ENCODE measurements at places on chromosomes 16 and 17.

DNA sequence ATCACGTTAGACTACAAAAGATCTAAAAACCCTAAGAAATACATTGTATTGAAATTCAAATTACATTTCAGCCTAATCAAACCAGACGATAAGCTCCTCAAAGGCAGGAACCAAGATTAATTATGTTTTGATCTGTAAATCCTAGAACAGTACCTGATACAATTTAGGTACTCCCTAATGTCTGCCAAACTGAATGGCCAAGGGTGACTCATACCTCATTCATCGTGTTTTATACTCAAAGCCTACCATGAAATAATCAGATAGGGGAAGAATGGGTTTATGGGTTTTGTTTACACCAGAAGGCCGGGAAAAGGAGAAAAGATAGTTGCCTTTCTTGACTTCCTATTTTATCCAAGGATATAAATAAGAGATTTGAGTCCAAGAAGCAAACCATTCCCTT, 19.3 kb downstream of the MMD start:
- DNase-seq, result no peak

GRCh38 chr17:80644536-80644935, 99.9 kb downstream of the RPTOR start:
- no peak for DNase-seq

DNA sequence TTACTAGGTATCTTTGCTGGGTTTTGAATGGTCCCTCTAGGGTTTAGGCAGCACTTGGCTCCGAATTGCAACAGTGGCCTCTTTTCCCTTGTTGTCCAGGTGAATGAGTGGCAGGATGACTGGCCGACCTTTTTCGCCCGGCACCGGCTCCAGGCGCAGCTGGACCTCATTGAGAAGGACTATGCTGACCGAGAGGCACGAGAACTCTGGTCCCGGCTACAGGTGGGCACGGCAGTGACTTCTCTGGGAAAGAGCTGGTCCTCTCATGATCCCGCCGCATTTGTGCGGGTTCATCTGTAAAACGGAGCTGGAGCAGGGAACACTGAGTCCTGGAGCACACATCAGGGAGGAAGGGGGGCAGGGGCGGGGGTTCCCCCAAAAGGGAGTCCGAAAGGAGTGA, 3.1 kb upstream of the TBCD start:
- no peak for DNase-seq

DNA sequence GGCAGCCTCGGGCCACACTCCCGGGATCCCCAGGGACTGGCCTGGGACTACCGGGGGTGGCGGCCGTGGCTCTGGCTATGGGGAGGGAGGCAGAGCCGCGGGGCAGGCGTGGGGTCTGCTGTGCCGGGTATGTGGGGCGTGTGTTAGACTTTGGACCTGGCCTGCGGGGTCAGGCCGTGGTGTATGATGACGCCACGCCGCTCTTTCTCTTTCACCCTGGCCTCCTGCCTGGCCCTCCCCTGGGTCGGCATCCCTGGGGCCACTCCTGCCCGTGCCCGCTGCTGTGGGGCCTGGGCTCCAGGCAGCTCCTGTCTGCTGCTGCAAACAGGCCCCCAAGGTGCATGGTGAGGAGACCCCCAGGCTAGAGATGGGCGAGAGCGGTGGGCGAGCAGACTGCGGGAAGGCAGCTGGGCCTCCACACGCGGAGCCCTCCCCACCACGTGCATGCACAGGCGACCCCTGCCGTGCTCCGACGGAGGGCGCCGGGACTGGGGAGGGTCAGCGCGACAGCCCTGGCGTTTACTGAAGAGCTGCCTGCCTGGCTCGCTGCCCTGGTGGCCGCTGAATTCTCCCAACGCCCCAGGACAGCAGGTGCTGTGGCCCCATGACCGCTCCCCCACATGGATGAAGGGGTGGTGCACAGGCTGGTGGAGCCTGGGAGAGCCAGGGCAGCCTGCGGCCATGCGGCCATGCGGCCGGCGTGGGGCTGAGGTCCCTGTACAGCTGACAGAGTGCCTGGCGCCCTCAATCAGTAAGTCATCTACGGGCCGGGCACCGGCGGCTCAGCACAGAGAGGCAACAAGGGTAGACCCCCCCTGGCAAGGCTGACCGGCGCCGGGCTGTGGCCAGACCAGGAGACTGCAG, 16.0 kb downstream of the CAPN15 start:
- DNase-seq, result no peak

DNA sequence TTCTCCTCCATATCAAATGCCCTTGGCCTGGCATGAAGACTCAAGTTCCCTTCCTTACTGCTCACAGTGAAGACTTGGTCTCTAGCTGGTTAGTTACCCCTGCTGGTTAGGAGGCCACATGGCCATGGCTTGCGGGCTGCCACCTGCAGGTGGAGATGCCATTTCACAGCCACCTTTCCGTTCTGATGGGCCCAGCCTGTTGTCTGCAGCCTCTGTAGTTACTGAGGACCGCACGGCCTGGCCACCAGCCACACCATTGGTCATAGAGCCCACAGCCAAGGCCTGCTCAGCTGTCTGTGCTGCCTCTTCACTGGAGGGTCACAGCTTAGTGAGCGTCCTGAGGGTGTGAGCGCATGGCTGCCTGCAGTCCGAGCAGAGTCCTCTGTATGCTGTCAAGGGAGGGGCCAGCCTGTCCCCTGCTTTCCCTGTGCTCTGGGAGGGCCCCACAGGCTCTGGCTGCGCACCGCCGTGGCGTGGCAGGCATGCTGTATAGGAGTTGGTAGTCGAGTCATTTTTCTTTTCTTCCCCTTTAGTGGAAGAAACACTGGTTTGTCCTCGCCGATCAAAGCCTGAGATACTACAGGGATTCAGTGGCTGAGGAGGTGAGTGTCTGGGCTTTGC, 59.2 kb downstream of the PLD6 start:
- no peak for DNase-seq

DNA sequence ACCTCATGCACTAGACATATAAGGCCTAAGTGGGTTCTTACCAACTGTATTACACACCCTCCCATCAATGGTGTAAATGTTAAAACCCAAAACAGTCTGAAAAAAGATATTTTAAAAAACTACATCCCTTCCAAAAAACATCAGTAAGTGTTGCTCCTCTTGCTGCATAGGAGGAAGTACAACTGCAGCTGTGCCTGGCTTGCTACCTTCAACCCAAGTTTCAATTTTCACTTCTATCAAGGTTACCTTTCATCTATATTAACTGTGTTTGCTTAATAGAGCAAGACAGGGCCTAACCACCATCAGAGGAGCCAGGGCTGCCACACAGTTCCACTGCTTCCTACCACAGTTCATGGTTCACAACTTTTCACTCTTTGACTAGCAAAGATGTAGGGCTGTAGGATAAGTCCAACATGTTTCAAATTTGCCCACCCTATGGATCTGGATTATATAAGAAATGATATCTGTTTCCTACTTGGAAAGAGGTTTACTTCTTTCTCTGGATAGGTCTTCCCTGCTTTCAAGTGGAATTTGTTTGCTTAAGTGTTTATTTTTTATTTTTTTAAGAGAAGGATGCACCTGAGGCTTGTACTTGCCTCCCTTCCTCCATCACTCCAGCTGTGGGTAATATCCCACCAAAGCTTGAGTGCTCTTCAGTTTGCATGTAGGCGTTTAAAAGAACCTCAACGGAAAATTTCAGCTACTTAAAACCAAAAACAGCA, 56.7 kb downstream of the GRB7 start:
- peak; percentile 45 for DNase-seq

GRCh38 chr17:50470426-50470825, 1.7 kb upstream of the CHAD start:
- DNase-seq, result no peak

DNA sequence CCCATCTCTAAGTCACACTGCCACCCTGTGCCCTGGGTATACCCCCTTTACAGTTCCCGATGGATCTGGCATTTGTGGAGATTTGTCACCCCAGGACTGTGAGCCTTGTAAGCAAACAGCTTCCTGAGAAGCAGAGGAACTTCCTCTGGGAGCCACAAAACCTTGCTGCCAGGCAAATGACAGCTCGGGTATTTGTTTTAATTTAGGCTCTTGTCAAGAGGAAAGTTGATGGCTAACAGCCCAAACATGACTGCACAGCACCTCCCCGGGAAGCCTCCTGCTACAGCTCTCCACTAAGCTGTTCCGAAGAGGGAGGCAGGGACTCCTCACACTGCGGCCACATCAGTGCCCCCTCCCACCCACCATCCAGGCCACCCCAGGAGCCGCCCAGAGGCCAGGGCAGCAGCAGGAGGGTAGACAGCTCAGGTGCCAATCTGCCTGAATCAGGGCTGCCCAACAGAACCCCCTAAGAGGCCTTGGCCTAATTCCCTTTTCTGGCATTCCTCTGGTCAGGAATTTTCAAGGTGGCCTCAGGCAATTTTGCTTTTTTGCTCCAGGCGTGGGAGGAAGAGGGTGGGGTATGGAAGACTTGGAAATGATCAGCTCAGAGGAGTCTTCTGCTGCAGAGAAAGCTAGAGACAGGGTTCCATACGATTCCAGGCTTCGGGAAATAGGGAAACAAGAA, 2.6 kb downstream of the ABR start:
- DNase-seq, result no peak

DNA sequence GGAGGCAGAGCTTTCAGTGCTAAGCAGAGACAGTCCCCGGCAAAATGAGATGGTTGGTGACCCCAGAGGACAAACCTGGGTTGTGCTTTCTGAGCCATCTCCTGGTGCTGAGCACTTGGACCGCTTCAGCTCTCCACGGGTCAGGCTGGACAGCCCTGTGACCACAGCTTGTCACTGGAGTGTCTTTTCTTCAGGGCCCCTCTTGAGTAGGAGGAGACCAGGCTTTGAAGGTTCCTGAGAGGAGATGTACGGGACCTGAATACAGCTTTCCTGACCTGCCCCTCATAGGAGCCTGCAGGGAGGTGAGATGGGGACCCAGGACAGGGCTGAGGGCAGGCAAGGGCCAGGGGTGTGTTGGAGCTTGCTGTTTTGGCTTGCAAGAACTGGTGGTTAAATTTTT, 17.8 kb upstream of the ADGRG1 start:
- DNase-seq, result no peak

- DNase-seq, result no peak
Observed at GRCh38 chr17:60577147-60577915, 22.7 kb upstream of the PPM1D start.

GRCh38 chr17:41026715-41027471, at the start of gene KRTAP1-5:
TSS of gene KRTAP1-5 (minus strand) at chr17:41027208. CDS start at chr17:41027155, 53 bp downstream.
- no peak for DNase-seq

- no peak for DNase-seq
Observed at GRCh38 chr17:64732336-64733006, 70.4 kb upstream of the SMURF2 start.

DNA sequence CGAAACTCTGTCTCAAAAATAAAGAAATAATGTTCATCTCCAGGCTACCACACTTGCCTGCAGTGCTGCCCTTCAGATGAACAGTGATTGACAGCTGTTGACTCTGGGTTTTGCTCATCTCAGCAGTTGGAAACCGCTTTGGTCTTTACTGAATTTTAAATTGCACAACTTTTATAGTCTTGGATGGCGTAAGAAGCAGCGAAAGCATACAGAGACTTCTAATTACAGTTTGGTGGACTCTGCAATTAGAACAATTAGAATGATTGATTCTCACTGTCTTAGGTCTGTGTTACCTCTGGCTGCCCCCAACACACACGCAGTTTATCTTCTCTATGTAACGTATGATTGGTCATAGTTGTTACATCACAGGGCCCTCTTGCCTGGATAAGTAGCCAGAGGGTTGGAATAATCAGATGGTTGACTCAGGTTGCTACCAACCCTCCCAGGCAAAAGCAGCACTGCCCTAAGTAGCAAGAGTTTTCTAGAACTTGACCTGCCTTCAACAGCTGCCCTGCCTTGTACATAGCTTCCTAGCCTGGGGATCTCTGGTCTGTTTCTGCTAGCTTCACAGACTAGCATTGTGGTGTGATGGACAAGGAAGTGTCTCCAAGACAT, 1.9 kb upstream of the NAT9 start:
- DNase-seq, result no peak

GRCh38 chr17:1758807-1759206, 3.1 kb upstream of the SERPINF1 start:
- no peak for DNase-seq

DNA sequence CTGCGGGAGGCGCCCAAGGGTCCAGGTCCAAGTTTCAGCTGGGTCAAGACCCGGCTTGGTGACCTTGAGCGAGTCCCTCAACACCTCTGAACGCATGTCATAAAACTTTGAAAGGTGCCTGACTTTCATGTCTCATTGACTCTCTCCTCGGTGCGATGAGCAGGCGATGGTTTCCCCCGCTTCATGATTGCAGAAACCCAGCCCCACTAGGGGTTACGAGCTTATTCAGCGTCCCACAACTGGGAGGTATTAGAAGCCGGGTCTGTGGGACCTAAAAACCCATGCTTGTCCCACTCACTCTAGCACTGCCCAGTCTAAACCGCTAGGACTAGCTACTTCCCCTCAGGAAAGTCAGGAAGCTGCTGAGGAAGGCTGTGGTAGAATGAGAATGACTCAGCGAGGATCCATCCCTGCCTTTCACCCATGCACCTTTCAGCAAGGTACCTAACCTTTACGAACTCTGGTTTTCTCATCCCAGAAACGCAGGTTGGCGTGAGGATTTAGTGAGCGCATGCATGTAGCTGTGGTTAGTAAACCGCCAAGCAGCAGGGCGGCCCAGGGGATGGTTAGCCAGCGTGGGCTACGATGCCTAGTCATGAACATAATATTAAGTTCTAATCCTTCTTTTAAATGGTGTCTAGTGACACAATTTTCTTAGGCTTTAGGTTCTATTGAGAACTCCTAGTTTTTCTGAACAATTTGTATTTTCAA, 26.2 kb upstream of the RFFL start:
- DNase-seq, result peak; percentile 44

DNA sequence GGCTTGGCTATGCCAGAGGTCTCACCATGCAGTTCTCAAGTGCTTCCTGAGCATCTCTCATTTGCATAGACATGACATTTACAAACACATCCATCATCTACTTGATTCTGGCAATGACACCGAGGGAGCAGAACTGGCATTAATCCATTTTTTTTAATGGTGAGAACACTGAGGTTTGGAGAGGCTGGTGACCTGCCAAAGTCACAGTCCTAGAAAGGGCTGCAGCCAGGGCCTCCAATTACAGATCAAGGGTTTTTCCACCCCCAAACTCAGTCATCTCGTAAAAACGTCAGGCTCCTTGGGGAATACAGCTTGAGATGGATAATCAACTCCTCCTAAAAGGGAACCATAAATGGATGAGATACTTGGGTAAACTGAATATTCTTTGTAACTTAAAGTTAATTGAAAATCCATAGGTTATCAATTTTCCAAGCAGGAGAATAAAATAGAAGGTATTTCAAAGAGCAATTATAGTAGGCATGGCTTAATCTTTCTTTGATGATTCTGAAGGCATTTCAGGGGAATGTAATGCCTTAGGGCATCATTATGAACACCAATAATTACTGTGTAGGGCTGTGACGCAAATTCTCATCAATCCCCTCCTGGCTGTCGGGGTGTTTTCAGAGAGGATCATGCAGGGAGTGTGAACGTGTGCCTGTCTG, 9.4 kb upstream of the MEOX1 start:
- DNase-seq, result no peak

GRCh38 chr16:50313596-50314478, 47.5 kb downstream of the ADCY7 start:
- no peak for DNase-seq

DNA sequence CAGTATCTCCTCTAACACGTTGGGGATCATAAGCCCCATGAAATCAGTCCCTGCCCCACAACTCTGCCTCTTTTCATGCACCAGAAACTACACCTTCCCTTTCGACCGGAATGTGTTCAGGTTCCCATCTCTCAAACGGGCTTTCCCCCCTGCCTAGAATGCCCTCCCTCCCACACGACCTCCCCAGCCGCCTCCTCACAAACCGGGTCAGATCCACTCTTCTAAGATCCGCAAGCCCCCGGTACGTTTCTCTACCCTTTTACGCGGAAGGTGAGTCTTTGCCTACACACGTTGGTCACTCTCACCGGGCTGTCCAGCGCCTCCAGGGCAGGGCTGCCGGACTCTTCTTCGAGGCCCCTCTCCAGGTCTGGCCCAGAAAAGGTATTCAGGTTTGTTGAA, 708 bp downstream of the DHX33 start:
- DNase-seq, result peak; percentile 19
